Activated CD8-positive, alpha-beta memory T cell treated with anti-CD3 and anti-CD28 coated beads, Interleukin-2, amount 50 U/mL, for 48 hours (primary cell): ENCODE measurements at places on chromosomes 5 and 9.
A peak's percentile ranks its signal among the peaks of the same experiment; 100 is the strongest.

- no peak for DNase-seq
Measured at GRCh38 chr9:35891646-35892045, 14.4 kb upstream of the HRCT1 start.

DNA sequence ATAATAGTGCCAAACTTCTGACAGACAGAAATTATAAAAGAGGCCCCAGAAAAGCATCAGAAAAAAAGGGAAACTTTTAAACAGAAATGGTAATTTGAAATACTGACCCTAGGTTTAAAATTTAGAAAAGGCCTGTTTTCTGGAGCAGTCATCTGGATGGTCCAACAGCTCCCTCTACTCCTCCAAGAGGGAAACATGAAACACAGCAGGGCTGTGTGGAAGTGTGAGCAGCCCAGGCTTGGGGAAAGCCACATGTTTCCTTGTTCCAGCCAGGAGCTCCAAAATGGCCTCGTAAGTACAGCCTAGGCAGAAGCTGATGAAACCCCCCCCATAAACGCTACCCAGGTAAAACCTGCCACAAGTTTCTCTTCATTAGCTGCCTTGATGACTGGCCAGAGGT is 499.3 kb upstream of the ADAMTS16 start:
- DNase-seq = no peak

DNA sequence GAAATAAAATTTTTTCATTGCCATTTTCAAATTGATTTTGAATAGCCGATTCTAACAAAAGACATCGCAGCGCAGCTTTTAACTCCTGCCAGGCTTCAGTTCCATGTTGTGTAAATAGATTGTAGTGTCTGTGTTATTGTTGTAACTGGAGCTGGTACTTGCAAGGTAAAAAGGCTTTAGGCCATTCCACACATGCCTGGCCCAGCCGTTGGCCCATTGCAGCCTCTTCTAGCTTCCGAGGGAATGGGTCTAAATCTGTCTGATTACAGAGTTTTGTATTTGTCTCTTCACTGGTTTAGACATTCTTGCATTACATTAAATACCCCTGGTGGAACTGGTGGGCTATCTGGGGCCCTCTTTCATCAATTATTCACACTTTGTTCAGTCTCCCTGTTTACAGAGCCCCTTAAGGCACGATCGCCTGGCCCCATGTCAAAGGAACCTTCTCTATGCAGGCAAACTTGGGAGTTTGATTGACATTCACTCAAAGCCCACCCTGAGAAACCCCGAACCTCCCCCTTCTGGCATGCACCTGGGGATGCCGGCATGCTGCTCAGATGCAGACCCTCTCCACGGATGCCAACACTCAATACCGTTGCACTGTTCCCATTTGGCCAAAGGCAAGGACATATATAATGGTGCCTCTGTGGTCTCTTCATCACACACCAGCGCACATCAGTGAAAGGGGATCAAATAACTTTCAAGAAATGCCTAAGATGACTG is 281.7 kb upstream of the IRX2 start:
- DNase-seq = no peak

DNA sequence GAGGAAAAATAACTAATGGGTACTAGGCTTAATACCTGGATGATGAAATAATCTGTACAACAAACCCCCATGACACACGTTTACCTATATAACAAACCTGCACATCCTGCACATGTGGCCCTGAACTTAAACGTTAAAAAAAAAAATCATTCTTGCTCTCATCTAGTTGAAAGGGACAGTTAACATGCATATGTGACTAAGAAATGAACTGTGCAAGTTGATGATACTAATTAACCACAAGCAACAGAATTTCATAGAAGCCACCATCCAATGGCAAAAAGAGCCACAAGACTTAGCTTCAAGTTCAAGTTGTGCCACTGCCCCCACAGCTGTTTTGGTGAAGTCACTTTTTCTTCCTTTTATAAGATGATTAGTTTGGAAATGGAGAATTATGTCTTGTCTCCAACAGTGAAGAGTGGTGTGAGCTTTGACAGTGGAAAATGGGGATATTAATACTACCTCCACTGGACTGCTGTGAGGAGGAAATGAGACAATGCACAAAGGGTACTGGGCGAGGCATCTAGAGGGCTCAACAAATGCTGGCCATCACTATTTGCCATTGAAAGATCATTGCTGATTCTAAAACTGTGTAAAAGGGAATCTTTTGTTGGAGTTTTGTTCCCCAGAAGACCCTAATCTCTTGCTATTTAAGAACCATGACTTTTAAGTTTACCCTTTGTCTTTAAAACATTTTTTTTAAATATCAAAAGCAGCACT is 202.1 kb downstream of the EBF1 start:
- no peak for DNase-seq

DNA sequence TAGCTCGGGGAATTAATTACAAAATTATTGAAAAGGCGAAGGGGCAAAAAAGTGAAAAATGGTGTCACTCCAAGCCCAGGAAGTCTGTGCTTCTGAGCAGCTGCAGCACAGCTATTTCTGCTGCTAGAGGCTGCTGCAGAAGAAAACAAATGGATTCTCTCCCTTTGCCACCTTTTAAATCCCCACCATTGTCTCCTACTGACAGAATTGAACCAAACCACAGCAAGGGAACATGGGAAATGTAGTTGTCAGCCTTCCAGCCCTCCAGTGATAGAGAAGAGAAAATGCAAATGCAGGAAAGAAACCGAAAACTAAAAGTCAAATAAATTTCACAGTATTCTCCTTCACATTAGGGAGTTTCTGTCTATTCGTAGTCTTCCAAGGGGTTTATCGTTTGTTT is 33.4 kb upstream of the CDC42SE2 start:
- DNase-seq = no peak

GRCh38 chr5:163502521-163502920 is 2.9 kb upstream of the MAT2B start:
- no peak for DNase-seq

- no peak for DNase-seq
Measured at GRCh38 chr5:41181691-41182564, 31.4 kb downstream of the C6 start.

DNA sequence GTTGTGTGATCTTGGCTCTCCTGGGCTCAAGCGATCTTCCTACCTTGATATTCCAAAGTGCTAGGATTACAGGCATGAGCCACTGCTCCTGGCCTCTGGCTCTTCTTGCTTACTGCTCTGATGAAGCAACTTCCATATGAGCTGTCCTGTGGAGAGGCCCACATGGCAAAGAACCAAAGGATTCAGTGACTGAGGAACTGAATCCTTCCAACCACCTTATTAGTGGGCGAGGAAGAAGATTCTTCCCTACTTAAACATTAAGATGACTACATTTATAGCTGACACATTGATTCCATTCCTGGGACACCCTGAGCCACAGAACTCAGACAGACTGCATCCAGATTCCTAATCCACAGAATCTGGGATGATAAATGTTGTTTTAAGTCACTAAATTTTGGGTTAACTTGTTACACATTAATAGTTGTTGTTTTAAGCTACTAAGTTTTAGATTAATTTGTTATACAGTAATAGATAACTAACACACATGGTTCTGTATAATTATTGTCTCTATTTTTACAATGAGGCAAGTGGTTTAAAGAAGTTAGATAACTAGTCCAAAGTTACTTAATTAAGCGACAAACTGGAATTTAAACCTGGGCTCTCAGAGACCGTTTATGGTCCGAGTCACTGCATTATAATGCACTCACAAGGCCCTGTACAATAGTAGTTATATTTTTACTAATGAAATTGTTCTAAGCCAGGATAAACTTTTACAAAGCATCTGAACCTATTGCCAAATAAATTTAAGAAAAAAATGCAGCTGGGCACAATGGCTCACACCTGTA is 16.7 kb upstream of the SLCO4C1 start:
- no peak for DNase-seq

DNA sequence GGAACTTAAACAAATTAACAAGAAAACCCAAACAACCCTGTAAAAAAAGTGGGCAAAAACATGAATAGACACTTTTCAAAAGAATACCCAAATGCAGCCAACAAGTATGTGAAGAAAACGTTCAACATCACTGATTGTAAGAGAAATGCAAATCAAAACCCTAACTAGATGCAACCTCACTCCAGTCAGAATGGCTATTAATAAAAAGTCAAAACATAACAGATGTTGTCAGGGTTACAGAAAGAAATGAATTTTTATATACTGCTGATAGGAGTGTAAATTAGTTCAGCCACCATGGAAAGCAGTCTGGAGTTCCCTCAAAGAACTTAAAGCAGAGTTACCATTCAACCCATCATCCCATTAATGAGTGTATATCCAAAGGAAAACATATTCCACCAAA is 479.0 kb downstream of the MTRR start:
- DNase-seq = no peak

GRCh38 chr5:76838481-76839261 is 11.1 kb upstream of the S100Z start:
- DNase-seq = no peak

- no peak for DNase-seq
Measured at GRCh38 chr9:128251732-128252100, 24.1 kb downstream of the GOLGA2 start.

DNA sequence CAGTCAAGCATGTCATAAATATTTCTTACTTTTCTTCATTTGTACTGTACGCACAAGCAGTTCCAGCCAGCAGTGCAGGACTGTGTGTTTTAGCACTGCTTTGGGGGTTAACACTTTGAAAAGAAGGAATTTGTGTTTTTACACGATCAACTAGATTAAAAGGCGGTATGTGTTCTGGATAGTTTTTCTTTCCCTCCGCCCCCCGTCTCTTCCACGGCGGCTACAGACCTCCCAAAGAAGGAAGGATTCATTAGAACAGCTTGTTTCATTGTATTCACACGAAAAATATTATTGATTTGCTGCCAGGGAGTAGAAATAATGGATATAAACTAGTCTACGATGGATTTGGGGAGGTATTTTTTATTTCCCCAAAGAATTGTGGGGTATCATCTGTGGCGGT is 336.8 kb upstream of the RFX3 start:
- DNase-seq = no peak

GRCh38 chr5:31412324-31412723 is 119.6 kb downstream of the DROSHA start:
- DNase-seq = no peak

GRCh38 chr9:131334629-131335367 is 45.3 kb downstream of the PLPP7 start:
- DNase-seq = no peak

DNA sequence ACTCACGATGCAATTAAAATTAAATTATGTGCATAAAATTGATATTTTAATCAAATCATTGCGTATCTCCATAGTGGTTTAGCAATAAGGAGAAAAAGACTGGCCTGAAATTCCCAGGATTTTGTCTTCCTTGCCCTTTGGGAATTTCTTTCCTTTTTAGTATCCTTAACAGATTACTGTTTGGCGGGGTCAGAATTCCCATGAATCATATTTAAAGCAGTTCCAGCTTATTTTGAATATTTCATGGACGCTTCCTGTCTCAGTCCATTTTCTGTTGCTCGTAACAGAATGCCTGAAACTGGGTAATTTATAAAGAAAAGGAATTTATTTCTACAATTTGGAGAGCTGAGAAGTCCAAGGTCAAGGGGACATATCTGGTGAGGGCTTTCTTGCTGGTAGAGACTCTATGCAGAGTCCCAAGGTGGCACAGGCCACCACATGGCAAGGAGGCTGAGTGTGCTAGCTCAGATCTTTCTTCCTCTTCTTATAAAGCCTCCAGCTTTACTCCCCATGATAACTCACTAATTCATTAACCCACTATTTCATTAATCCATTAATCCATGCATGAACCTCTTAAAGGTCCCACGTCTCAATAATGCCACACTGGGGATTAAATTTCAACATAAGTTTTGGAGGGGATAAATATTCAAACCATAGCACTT is 37.8 kb downstream of the CDH6 start:
- no peak for DNase-seq

DNA sequence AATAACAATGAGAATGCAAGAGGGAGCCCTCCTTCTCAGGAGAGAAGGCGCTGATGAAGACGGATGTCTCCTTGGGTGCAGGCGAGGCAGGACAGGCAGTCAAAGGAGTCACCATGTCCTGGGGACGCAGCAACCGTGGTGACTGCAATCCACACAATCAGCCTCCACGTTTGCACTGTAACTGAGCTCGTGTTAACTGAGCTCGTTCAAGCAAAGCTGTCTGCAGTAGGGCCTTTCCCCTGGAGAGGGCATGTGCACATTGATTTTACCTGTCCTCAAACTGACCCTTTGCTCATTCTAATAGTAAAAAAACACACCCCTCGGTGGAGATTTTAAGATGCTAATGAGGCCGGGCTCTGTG is 2.8 kb downstream of the SARDH start:
- DNase-seq = peak; percentile 41

GRCh38 chr5:115961381-115962238 is 665 bp upstream of the LVRN start:
- peak; percentile 50 for DNase-seq

- DNase-seq = no peak
Measured at GRCh38 chr9:38309324-38310195, 82.9 kb upstream of the ALDH1B1 start.

DNA sequence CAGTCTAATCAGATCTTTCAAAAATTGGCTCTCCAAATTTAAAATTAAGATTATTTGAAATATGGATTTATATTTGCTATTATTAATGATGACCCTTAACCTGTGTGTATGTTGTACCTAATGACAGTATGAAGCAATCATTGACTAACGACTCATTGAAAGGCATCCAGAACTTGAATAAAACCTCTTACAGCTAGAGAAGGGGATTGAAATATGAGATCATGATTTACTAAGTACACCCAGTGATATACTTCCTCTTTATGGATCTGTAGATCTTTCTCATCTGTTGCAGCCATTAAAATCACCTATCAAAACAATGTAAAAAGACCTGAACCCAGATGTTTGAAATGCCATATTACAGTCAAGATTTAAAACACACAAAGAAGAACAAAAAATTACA is 126.5 kb downstream of the RPS23 start:
- no peak for DNase-seq

GRCh38 chr5:135131801-135132680 is 98.0 kb upstream of the PITX1 start:
- no peak for DNase-seq

DNA sequence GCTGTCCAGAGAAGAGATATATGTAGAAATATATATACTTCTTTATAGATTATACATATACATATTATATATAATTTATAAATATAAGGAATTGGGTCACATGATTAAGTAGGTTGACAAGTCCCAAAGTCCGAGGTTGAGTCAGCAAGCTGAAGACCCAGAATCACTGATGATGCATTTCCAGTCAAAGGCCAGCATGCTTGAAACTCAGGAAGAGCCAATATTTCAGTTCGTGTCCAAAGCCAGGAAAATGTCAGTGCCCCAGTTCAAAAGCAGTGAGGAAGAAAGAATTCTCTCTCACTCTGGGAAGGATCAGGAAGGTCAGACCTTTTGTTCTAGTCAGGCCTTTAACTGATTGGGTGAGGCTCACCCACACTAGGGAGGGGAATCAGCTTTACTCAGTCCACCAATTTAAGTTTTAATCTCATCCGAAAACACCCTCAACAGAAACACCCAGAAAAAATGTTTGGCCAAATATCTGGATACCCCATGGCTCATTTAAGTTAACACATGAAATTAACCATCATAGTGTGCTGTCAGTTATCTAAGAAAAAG is 42.0 kb upstream of the LVRN start:
- no peak for DNase-seq

GRCh38 chr5:36878392-36879082 is 2.0 kb downstream of the NIPBL start:
- DNase-seq = no peak

- DNase-seq = no peak
Measured at GRCh38 chr9:85332487-85332886, 409.3 kb downstream of the AGTPBP1 start.

GRCh38 chr5:170120576-170120975 is 14.9 kb downstream of the FOXI1 start:
- peak; percentile 8 for DNase-seq

GRCh38 chr9:85108746-85109145 is 439.2 kb downstream of the NTRK2 start:
- no peak for DNase-seq

GRCh38 chr9:134404376-134405358 is 78.4 kb downstream of the RXRA start:
- DNase-seq = no peak
